Cardiac septum (tissue), 1 donor: ENCODE measurements at places on chromosomes 13 and 19. TPM values are rescaled to one million over a fixed set of nuclear protein-coding genes. Genes with fewer than 3 reads are reported as not detected.

DNA sequence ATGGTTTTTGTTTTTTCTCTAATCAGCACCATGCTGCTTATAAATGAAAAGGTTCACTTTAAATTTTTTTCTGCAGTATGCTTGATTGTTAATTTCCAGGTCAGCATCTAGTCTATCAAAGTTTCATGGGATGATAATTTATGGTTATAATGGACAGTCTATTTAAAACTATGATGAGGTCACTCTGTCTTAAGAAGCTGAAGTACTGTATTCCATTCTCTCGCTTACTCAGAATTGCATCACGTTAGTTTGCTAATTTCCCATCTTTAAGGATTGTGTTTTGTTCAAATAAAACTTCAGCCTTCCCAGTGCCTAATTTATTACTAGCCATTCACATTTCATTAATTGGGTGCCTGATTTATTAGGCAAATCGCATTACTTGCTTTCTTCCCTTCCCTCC, 94.3 kb downstream of the GPC6 start:
- DNase-seq, result no peak

GRCh38 chr13:113979791-113980471, 6.1 kb upstream of the C13orf46 start:
- no peak for DNase-seq

DNA sequence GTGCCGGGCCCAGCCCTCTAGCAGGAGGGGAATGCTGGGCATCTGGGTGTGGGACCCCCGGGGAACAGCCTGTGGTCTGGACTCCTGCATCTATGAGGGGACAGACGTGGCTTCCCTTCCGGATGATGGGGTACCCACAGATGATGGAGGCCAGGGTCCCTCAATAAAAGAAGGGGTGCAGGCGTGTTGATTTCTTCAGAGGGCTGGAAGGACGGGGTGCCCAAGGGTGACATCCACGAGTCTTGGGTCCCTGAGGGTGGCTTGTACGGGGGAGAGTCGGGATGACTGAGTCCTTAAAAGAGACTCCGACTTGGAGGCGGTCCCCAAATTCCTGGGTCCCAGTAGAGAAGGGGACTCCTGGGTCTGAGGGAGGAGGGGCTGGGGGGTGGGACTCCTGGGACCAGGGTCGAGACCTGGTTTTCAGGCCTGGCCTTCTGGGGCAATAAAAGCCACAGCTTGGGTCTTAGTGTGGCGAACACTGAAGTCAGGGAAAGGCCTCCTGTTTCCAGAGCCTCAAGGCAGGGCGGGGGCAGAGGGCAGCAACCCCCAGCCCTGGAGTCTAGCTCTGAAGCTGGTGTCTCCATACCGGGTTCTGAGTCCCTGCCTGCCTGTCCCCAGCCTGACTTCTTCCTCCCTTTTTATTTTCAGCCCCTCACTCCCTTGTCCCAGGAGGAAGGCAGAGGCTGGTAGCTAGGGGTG, 459 bp upstream of the GRIN2D start:
- no peak for DNase-seq

MIA gene
- 1.00 TPM for total RNA-seq

- DNase-seq, result no peak
Observed at GRCh38 chr19:45352914-45353796, 12.6 kb downstream of the KLC3 start.

GRCh38 chr19:56085571-56086275, 35.4 kb downstream of the ZNF787 start:
- DNase-seq, result no peak

- no peak for DNase-seq
Observed at GRCh38 chr13:42981317-42981716, 10.7 kb downstream of the EPSTI1 start.

DNA sequence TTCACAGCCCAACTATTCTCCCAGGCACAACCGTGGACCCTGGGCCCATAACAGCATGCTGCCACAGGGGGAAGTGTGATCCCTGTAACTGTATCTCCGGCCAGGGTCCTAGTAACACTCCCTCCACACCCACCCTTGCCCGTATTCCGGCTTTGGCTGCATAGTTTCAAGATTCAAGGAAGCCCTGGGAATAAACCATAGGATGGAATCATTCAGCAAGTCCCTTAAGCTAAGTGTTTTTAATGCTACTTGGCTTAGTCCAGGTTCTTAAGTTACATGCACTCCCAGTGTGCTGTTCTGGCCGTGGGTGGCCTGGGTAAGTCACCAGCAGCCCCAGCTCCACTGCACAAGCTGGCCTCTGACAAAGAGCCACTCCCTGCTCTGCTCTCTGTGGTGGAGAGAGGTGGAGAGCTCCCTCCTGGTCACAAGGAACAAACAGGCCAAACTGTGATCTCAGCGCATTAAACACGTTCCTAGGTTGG, 532.4 kb upstream of the SGCG start:
- no peak for DNase-seq

DNA sequence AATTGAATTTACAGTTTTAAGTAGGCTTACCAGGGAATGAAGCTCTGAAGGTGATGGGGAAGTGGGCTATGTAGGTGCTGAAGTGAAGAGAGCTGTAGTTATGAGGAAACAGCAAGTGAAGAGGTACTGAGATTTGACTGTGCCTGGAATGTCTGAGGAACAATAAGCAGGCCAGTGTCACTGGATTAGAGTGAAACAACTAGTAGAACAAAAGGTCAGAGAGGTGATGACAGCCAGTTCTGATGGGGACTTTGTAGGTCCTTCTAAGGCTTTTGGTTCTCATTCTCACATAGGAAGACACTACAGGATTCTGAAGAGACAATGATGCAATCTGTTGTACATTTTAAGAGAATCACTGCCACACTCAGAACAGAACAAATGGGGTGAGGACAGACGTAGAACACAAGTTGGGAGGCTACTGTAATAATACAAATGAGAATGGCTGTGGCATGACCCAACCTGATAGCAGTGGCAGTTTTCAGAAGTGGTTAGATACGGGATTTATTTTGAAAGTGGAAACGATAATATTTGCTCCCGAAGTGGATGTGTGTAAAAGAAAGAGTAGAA, 130.8 kb downstream of the MYCBP2 start:
- DNase-seq, result no peak

PSG7 gene
- total RNA-seq, result not detected

GRCh38 chr19:42092350-42092749, 16.4 kb downstream of the ZNF574 start:
- no peak for DNase-seq

- DNase-seq, result no peak
Observed at GRCh38 chr13:80454245-80454644, 113.3 kb upstream of the SPRY2 start.

DNA sequence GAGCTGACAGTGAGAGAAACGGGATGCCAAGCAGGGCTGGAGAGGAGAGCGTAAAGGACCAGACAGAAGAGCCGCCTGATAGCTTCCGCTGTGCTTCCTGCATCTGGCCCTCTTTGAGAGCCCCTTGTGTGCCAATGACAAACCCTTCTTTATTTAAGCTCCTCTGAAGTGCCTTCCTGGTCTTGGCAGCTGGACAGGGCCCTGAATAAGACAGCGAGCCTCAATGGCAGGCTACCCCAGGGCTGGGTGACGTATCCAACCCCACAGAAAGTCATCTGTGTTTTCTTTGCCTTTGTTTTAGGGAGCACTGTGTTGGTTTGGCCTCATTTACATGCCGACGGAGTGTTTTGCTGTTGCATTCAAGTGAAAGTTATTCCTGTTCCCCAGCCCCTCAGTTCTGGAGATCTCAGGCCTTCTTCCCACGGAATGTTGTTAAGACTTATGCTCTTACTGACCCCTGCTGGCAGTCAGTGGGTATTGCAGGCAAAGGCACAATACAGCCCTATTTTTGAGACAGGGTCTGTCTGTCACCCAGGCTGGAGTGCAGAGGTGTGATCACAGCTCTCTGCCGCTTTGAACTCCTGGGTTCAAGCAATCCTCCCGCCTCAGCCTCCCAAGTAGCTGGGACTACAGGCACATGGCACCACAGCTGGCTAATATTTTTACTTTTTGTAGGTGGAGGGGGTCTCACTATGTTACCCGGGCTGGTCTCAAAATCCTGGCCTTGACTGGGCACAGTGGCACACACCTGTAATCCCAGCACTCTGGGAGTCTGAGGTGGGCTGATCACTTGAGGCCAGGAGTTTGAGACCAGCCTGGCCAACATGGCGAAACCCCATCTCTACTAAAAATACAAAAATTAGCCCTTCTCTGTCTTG, 16.8 kb downstream of the CCL25 start:
- DNase-seq, result no peak

GRCh38 chr13:34383728-34384127, 558.3 kb upstream of the NBEA start:
- no peak for DNase-seq

TTC9B gene
- total RNA-seq, result not detected

GRCh38 chr19:41339936-41340335, 13.8 kb downstream of the TGFB1 start:
- no peak for DNase-seq

SCEL gene
- not detected for total RNA-seq

GRIN2D gene
- 0.70 TPM for total RNA-seq

OR7D2 gene
- total RNA-seq, result not detected

KLK11 gene
- not detected for total RNA-seq

GRCh38 chr19:31232180-31232579, 117.1 kb downstream of the TSHZ3 start:
- DNase-seq, result no peak

ELAVL3 gene
- 0.89 TPM for total RNA-seq

SYNGR4 gene
- total RNA-seq, result not detected

GRCh38 chr19:45529420-45529785, 22.1 kb downstream of the VASP start:
- DNase-seq, result no peak

DNA sequence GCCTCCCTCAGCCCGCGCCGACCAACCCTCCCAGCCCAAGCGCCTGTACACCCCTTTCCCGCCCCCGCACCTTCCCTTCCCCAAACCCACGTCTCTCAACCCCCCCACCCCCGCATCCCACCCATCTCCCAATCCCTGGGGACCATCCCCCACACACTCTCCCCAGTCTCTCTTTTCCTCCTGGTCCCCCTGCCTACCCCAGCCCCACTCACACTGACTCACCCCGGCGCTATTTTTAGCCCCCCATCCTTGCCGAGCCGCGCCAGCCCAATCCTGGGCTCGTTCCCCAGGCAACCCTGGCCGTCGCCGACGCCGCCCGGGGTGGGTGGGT, 11.7 kb downstream of the CIC start:
- DNase-seq, result peak; percentile 88

- DNase-seq, result no peak
Observed at GRCh38 chr13:51308781-51309180, 30.7 kb upstream of the SERPINE3 start.

KLK4 gene
- total RNA-seq, result not detected

IRF2BP1 gene
- total RNA-seq, result 17.4 TPM

EPS8L1 gene
- total RNA-seq, result 1.9 TPM

GRCh38 chr19:1082928-1083816, 12.0 kb downstream of the POLR2E start:
- no peak for DNase-seq

ABCC4 gene
- 6.9 TPM for total RNA-seq

GRCh38 chr13:95842898-95843297, 166.0 kb downstream of the DNAJC3 start:
- DNase-seq, result no peak

HCST gene
- 5.4 TPM for total RNA-seq

DNA sequence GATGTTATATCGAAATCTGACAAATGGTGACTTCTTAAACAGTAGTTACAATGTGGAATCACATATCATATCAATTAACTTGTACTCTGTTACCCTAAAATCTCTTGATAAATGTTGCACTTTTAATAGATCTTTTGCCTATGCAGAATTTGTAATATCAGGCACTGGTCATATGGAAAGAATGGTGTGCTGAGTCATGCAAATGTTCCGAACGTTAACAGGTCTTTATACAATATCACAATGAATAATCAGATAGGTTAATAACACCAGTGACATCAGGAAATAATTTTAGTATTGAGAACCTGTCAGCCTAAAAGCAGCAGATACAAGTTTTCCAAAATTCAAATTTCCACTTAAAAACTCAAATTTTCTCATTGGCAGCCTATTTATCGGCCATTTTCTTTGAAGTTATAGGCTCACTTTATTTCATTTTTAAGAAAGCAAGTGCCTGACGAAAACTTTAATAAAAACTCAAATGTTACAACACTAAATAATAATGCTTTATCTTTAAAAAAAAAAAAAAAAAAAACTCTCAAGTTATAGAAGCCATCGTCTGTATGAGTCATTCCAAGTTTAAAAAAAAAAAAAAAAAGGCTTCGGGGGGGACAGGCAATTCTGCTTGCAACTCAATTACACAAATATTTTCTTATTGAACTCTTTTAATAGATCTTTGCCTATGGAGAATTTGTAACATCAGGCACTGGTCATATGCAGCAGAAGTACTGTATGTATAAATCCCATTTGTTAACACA, 180.9 kb downstream of the DIAPH3 start:
- DNase-seq, result no peak
